ENCODE measurements at places on chromosomes 5 and 9.

GRCh38 chr9:36148311-36149051, 11.9 kb downstream of the GLIPR2 start:
- DNase-seq = peak; percentile 97

GRCh38 chr9:107612136-107612535, 122.6 kb upstream of the KLF4 start:
- DNase-seq = peak; percentile 85

DNA sequence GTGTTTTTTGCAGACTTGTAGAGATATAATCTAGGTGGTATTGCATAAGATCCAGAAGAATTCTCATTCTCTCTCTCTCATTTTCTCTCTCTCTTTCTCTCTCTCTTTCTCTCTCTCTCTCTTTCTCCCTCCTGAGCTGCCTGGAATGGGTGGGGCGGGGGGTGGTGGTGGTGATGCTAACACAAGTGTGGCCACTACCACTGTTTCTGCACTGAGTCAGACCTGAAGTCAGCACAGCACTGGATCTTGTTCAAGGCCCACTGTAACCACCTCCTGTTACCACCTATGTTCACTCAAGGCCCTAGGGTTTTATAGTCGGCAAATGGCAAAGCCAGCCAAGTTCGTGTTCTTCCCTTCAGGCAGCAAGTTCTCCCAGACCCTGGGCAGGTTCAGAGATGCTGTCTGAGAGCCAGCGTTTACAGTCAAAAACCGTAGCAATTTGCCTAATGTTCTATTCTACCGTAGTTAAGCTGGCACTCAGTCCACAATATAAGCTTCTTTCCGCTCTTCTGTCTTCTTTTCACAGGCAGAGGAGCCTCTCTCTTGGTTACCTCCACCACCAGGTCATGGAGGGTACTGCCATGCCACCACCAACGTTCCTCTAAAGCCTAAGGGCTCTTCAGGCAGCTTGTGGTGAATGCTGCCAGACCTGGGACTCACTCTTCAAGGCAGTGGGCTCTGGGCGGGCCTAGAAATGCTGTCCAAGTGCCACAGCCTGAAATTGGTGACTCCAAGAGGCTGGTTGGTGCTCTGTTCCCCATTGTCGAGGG, 235.7 kb upstream of the PRR16 start:
- DNase-seq = no peak

- DNase-seq = no peak
Measured at GRCh38 chr5:131379723-131380122, 115.9 kb downstream of the CDC42SE2 start.

- DNase-seq = peak; percentile 52
Measured at GRCh38 chr5:542319-543311, 18.4 kb upstream of the SLC9A3 start.

GRCh38 chr5:403995-404394, 39.0 kb upstream of the EXOC3 start:
- DNase-seq = no peak

DNA sequence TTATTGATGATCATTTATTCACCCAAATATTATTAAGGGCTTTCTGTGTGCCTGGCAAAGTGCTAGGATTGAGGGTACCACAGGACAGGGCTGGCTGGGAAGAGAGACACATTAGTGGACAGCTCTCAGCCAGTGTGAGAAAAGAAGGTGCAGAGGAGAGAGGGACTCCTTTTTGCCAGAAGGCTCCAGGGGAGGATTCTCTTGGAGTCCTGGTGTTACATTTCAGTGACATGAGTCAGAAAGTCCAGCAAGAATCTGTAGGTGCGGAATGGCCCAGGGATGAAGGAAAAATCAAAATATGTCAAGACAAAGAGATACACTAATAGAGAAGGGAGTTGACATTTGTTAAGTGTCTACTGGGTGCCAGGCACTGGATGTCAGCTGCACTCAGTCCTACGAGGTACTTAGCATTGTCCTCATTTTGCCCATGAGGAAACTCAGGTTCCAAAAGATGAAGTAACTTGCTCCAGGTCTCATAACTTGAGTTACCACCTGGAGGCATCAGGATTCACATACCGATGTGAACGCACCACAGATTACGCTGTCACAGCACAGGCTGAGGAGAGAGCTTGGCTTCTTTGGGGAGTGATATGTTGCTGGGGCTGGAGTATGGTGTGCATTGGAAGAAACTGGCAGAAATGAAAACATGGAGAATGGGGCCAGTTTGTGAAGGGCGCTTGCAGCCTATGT, 60.5 kb downstream of the RASGRF2 start:
- DNase-seq = no peak

DNA sequence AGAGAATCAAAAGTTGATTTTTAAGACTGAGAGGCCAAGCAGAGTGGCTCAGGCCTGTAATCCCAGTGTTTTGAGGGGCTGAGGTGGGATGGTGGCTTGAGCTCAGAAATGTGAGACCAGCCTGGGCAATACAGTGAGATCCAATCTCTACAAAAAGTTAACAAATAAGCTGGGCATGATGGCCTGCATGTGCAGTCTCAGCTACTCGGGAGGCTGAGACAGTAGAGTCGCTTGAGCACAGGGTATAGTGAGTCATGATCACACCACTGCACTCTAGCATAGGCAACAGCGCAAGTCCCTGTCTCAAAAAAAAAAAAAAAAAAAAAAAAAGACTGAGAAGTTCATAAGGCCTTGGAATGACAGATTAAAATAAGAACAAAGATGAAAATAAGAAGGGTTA, 177.2 kb downstream of the TMEM232 start:
- DNase-seq = no peak
